ENCODE measurements at places on chromosomes 4 and X.

- DNase-seq: no peak
Observed at GRCh38 chrX:47723083-47723482, 64.1 kb upstream of the UXT start.

GRCh38 chr4:146370841-146371240 is 150.9 kb downstream of the SLC10A7 start:
- DNase-seq: no peak

DNA sequence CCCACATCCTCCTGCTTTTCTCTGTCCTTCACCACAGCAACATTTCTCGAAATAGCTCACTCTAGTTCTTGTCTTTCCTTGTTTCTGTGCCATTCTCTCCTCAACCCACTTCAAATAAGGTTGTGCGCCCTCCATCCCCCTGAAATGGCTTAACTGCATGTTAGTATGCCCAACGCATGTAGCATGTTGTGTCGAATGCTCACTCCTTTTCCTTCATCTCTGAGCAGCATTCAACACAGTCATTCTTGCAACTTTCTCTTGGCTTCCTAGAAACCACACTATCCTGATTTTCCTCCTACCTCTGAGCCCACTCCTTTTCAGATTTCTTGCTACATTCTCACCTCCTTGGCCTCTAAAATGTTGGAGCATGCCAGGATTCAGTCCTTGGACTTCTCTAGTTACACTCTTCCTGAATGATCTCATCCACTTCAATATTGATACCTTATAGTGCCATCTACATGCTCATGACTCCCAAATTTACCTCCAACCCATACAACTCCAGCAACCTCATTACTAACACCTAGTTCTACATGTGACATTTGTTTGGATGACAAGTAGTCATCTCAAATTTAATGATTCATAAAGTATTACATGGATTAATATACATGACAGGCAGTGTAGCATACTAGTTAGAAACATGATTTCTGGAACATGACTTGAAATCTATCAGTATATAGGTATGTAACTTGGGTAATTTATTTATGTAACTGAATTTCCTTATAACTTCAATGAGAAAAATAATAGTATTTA is 22.3 kb downstream of the RBMX start:
- no peak for DNase-seq

GRCh38 chr4:76377481-76377901 is 43.5 kb downstream of the CCDC158 start:
- DNase-seq: no peak

- no peak for DNase-seq
Observed at GRCh38 chrX:48974574-48974973, 2.9 kb upstream of the KCND1 start.

GRCh38 chr4:70754990-70755688 is 33.4 kb downstream of the RUFY3 start:
- DNase-seq: no peak

DNA sequence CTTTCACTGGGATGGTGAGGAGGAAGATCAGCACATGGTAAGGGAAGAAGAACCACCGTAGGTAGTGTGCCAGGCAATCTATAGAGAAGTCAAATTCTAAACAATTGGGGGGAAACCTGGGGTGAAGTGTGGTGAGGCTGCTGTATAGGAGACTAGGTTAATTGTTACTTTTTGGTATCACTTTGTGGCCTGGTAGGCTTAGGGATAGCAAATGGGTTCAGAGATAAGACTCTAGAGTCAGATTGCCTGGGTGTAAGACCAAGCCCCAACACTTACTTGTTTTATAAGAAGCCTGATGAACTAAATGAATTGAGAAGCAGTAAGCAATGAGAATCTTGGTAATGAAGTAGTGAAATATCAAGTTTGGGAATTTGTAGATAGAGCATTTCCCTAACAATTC is 8.7 kb downstream of the SMAD1 start:
- no peak for DNase-seq

GRCh38 chrX:43615660-43616059 is 40.4 kb upstream of the MAOA start:
- no peak for DNase-seq

GRCh38 chr4:67871867-67872266 is 11.9 kb downstream of the TMPRSS11D start:
- DNase-seq: no peak

GRCh38 chr4:173998471-173999144 is 284.9 kb downstream of the FBXO8 start:
- DNase-seq: no peak

DNA sequence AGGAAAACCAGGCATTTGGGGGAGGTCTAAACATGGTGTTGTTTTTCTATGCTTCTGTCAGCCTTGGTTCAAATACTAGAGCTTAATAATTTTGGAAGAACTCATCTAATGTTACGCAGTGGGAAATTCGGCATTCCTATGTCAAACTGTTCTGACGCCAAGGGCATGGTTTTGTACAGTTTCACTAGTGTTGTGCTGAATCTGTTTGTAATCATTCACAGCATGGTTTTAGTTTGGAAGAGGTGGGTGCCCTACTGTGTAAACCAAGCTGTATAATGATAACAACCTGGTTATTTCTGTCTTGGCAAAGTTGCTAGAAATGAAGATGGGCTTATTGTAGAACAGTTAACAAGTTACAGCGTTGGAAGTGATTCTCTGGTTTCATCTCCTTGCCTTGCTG is 5.2 kb downstream of the DDX3X start:
- no peak for DNase-seq

DNA sequence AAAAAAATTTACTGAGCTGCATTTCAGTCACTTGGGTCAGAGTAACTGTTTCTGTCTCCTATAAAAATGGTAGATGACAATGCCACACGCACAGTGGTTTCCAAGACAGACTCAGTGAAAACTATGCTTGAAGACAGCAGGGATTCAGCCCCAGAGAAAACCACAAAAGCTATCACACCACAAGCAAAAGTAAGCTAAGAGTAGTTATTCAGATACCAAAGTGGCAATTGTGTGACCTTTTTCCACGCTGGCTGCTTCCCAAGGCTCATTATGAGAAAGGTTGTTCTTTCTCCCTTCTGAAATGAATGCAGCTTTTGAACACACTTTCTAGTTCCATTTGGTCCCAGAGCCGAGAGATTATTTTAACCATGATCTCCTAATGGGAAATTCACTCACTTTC is 46.4 kb upstream of the GPM6B start:
- DNase-seq: no peak

DNA sequence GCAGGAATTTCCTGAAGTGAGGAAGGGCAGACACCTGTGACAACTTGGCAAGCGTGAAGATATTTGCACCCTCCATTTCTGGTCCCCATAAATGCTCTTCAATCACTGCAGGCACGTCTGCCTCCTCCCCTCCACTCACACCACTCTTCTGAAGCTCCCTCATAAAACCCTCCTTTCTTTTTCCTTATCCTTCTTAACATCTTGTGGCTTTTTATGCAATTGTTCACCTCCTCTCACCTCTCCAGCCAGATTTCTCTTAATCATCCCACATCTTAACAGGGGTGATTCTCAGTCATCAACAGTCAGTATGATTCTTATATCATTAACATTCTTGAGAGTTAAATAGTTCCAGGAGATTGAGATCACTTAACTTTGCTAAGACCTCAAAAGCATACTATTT is 277.4 kb downstream of the SPRY1 start:
- no peak for DNase-seq

GRCh38 chrX:41903544-41903943 is 19.8 kb downstream of the CASK start:
- no peak for DNase-seq

DNA sequence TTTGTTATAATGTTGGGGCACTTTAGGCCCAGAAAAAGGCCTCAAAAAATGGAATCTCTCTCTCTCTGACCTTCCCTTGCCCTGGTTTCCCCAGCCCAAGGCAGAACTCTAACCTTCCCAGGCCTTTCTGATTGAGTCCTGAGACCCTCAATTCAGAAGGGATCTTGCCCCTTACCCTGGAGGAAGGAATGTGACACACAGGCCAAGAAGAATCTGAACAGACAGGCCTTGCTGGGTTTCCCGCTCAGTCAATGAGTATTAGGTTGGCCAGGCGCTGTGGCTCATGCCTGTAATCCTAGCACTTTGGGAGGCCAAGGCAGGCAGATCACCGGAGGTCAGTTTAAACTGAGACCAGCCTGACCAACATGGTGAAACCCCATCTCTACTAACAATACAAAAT is 27.6 kb downstream of the ELOVL6 start:
- DNase-seq: no peak

DNA sequence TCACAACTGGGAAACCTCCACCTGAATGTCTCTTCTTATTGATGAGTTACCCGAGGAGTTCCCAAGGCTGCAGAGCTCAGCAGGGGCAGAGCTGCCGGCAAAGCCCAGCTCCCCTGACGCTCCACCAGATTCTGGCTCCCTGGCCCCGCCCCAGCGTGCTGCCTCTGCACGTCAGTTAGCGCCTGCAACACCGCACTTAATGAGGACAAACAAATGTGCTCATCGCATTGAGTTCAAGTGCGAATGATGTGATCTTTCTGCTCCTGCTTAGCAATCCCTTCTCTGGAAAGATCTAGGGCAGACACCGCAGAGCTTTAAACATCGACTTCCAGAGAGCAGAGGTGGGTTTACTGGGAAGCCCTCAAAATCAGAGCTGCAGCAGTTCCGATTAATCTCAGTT is 55.5 kb upstream of the FBXW7 start:
- no peak for DNase-seq

DNA sequence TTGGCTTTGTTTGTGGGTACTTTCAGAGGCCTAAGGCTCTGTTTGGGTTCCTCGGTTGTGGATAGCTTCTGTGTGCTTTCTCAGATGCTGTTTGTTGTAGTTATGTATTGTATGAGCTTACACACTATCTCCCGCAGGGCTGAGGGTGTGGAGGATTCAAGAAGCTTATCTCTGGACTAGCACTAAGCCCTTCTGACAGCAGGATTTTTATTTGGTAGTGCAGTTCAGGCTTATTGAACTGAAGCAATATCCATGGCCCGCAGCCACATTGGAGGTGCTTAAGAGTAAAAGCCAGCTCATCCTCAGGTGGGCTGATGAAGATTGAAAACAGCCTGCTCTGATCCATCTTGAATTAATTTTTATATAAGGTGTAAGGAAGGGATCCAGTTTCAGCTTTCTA is 128.2 kb downstream of the RASGEF1B start:
- no peak for DNase-seq

- DNase-seq: no peak
Observed at GRCh38 chr4:114399105-114399504, 199.5 kb upstream of the UGT8 start.

Data from stimulated activated CD4-positive, alpha-beta T cell treated with anti-CD3 and anti-CD28 coated beads, Interleukin-15, amount 100 ng/mL, for 48 hours (primary cell).